ENCODE measurements at places on chromosomes 5 and 9. TPM values are rescaled to one million over a fixed set of nuclear protein-coding genes. Genes with fewer than 3 reads are reported as not detected.
A peak's percentile ranks its signal among the peaks of the same experiment; 100 is the strongest.

DNA sequence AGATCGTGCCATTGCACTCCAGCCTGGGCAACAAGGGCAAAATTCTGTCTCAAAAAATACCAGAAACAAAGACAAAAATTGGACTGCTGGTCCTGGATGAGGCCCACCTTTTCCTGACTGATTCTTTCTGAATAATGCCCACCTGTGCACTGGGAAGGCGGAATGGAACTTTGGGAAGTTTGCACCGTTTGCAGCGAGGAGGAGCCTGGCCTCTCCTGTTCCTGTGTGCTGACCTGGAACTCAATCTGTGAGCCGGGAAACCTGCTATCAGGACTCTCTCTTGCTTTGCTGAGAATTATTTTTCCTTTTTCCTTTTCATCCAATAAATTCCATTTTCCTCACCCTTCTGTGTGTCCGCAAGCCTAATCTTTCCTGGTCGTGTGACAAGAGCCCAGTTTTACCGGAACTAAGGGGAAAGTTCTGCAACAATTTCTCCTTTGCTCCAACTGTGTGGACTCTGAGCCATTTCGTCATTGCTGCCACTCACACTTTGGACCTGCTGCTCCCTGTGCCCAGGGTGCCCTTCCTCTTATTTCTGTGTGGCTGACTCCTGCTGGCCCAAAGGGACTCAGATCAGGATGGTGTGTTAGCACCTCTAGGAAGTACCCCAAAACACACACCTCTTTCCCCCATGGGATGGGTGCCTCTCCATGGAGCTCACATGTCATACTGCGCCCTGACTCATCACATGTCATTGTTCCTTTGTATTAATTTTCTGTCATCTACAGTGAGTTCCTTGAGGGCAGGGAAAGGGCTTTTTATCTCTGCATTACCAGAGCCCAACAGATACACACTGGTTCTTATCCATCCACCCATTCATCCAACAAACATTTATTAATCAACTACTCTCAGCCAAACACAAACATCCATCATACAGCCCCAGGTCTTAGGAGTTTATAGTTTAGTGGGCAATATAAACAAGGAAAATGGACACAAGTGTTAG, 4.7 kb upstream of the GLRX start:
- no peak for DNase-seq
- H3K27me3 ChIP-seq: no peaks in the 10 kb centered on the region
- peaks cover 32% of the 10 kb centered on the region for H3K4me1 ChIP-seq
- H3K4me3 ChIP-seq: no peak overlapping the region
- H3K36me3 ChIP-seq: peaks cover 4% of the 10 kb centered on the region

GRCh38 chr5:154768207-154768606, 13.0 kb downstream of the LARP1 start:
- no peaks in the 10 kb centered on the region for H3K27me3 ChIP-seq
- H3K4me3 ChIP-seq: no peak overlapping the region
- no peak overlapping the region for H3K27ac ChIP-seq
- H3K4me1 ChIP-seq: peaks cover 77% of the 10 kb centered on the region
- no peak for DNase-seq

DNA sequence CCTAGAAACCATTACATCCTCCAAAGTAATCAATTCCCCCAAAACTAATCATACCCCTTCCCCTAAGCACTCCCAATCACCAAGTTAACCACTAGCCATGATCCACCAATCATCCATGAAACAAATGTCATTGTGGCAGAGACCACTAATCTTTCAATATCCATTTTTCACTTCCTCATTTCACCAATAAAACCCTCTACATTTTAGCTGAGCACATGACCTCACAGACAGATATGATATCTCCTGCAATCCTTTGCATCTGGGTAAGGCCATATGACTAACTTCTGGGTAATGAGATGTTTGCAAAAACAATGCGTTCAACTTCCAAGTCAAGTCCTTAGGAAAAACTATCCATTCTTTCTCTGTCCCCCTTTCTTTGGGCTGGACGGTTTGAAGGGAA, 20.7 kb downstream of the OR2S2 start:
- H3K4me3 ChIP-seq: no peak overlapping the region
- no peaks in the 10 kb centered on the region for H3K36me3 ChIP-seq
- no peak overlapping the region for H3K27ac ChIP-seq
- H3K4me1 ChIP-seq: peaks cover 23% of the 10 kb centered on the region
- H3K27me3 ChIP-seq: peaks cover 19% of the 10 kb centered on the region
- no peak for DNase-seq

- no peak overlapping the region for H3K4me3 ChIP-seq
- no peak overlapping the region for H3K27ac ChIP-seq
- no peaks in the 10 kb centered on the region for H3K27me3 ChIP-seq
Observed at GRCh38 chr5:148769941-148770340, 56.5 kb upstream of the ADRB2 start.

GRCh38 chr5:424301-425110, 18.5 kb upstream of the EXOC3 start:
- peaks cover 16% of the 10 kb centered on the region for H3K4me1 ChIP-seq
- DNase-seq: peak; percentile 17
- H3K36me3 ChIP-seq: no peaks in the 10 kb centered on the region
- H3K4me3 ChIP-seq: no peak overlapping the region
- H3K27me3 ChIP-seq: peaks cover 3% of the 10 kb centered on the region

DNA sequence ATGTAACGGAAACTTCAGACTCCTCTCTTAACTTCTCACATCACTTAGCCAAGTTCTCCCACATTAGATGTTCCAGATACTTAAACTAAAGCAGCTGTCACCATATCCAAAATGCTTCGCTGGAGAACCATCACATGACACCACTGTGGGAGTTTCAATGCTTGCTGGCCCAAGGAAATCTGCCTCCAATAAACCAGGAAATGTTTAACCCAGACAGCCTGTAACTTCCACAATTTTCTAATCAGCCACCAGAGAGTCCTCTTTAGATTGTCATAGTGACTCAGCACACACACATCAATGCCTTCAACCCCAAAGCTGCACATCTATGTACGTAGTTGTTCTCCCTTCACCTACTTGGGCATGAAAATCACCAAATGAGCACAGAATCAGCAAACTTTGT, 118.7 kb downstream of the LPAR1 start:
- no peak overlapping the region for H3K4me3 ChIP-seq
- H3K4me1 ChIP-seq: no peaks in the 10 kb centered on the region
- H3K27me3 ChIP-seq: no peaks in the 10 kb centered on the region
- DNase-seq: no peak

DNA sequence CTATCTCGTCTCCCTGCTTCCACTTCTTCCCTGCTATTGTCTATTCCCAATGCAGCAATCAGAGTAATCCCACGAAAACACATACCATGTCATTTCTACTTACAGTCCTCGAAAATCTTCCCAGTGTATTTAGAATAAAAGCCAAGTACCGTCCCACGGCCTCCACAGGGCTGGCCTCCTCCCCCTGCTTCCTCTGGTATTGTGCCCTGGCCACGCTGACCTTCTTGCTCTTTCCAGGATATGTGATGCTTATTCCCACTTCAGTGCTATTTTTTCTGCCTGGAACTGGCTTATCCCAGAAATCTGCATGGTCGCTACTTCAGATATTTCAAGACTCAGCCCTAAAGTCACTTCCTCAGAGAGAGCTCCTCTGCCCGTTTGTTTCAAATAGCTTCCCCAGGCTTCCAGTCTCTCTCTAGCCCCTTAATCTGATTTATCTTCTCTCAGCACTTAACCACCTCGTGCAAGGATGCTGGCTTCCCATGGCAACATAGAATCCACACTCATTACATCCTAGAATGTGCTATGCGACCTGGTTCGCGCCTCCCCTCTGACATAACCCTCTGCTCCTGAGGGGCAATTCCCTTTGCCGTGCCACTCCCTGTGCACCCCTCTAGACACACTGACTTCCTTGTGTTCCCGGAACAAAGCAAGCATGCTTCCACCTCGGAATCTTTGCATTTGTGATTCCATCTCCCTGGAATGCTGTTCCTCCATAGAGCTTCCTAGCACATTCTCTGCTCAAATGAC, 365.9 kb downstream of the ZSWIM6 start:
- DNase-seq: no peak
- H3K27me3 ChIP-seq: no peaks in the 10 kb centered on the region
- no peak overlapping the region for H3K4me3 ChIP-seq
- H3K4me1 ChIP-seq: no peaks in the 10 kb centered on the region
- no peaks in the 10 kb centered on the region for H3K36me3 ChIP-seq

GRCh38 chr5:173020643-173021042, 35.5 kb upstream of the CREBRF start:
- H3K4me1 ChIP-seq: peaks cover 25% of the 10 kb centered on the region
- H3K4me3 ChIP-seq: no peak overlapping the region
- no peak overlapping the region for H3K27ac ChIP-seq
- H3K36me3 ChIP-seq: peaks cover 48% of the 10 kb centered on the region
- H3K27me3 ChIP-seq: no peaks in the 10 kb centered on the region

- H3K27ac ChIP-seq: no peak overlapping the region
- DNase-seq: no peak
- peaks cover 8% of the 10 kb centered on the region for H3K27me3 ChIP-seq
- no peaks in the 10 kb centered on the region for H3K4me1 ChIP-seq
- H3K36me3 ChIP-seq: no peaks in the 10 kb centered on the region
Observed at GRCh38 chr9:135216791-135217441, 129.4 kb downstream of the OLFM1 start.

DNA sequence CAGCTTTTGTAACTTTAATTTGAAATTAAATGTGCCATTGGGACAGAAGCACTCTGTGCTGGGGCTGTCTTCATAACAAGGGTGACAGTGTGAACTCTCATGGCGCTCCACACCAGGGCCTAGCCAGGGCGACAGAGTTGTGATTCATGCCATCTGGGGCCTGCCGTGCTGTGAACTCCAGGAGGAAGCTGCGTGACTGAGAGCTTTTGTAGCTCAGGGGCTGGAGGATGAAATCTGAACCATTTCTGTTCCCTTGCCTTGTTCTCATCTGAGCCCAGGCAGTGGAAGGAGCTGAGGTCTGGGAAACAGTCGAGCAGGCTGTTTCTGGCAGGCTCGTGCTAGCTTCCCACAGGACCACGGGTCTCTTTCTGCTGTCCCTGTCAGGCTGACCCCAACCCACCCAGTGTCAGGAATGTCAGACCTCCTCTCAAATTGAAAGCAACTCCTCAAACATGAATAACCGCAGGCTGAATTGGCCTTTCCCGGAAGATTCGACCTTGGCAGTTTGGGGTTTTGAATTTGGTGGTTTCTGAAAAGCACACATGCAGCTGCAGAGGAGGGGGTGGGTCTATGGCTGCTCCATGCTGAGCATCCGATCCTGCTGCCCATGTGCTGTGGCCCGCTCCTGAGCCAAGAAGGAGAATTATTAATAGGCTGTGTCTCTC, 69.2 kb upstream of the RPS23 start:
- H3K27me3 ChIP-seq: peaks cover 1% of the 10 kb centered on the region
- H3K36me3 ChIP-seq: no peaks in the 10 kb centered on the region
- H3K4me3 ChIP-seq: no peak overlapping the region
- H3K27ac ChIP-seq: no peak overlapping the region

GRCh38 chr9:36450110-36450732, 50.2 kb upstream of the RNF38 start:
- DNase-seq: no peak
- peaks cover 5% of the 10 kb centered on the region for H3K36me3 ChIP-seq
- H3K4me1 ChIP-seq: peaks cover 4% of the 10 kb centered on the region
- H3K27me3 ChIP-seq: no peaks in the 10 kb centered on the region

GRCh38 chr5:141366016-141366896, 2.3 kb downstream of the PCDHGA5 start:
- H3K4me1 ChIP-seq: peaks cover 14% of the 10 kb centered on the region
- peaks cover 55% of the 10 kb centered on the region for H3K27me3 ChIP-seq
- no peak overlapping the region for H3K4me3 ChIP-seq
- H3K27ac ChIP-seq: no peak overlapping the region

- no peak for DNase-seq
- H3K4me1 ChIP-seq: no peaks in the 10 kb centered on the region
- H3K27me3 ChIP-seq: no peaks in the 10 kb centered on the region
- H3K4me3 ChIP-seq: no peak overlapping the region
Observed at GRCh38 chr5:64144425-64145215, 21.0 kb upstream of the RNF180 start.

GRCh38 chr5:91313757-91314673, 69.1 kb downstream of the ARRDC3 start:
- H3K36me3 ChIP-seq: no peaks in the 10 kb centered on the region
- H3K27me3 ChIP-seq: no peaks in the 10 kb centered on the region
- H3K4me1 ChIP-seq: peaks cover 53% of the 10 kb centered on the region

- H3K27ac ChIP-seq: no peak overlapping the region
- no peaks in the 10 kb centered on the region for H3K36me3 ChIP-seq
- DNase-seq: no peak
- no peak overlapping the region for H3K4me3 ChIP-seq
- no peaks in the 10 kb centered on the region for H3K27me3 ChIP-seq
Observed at GRCh38 chr5:9156282-9156681, 389.6 kb downstream of the SEMA5A start.

TAS2R1 gene
- total RNA-seq: not detected

GPBP1 gene
- total RNA-seq: 130 TPM

BRINP1 gene
- not detected for total RNA-seq

NAIP gene
- total RNA-seq: 11.2 TPM

TAF9 gene
- total RNA-seq: 44.7 TPM

POLR3G gene
- 3.1 TPM for total RNA-seq
